Retina (tissue), 1 donor: ENCODE measurements at places on chromosomes 5 and 9.

DNA sequence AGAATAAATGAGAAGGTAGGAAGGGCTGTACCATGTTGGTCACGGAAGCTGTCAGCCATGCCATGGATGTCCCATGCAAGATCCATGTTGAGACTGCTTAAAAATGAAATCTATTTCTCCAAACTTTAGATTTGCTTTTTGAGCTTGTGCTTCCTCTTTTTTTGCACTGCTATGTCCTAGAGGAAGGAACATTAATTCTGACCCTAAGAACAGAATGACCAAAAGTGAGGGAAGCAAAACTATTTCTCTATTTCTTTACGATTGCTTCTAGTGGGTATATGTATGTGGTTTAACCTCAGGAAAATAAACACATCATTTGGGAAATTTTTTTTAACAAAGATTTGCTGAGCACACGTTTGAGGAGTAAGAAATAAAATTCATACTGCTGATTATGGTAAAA is 84.6 kb downstream of the USP20 start:
- no peak for DNase-seq

DNA sequence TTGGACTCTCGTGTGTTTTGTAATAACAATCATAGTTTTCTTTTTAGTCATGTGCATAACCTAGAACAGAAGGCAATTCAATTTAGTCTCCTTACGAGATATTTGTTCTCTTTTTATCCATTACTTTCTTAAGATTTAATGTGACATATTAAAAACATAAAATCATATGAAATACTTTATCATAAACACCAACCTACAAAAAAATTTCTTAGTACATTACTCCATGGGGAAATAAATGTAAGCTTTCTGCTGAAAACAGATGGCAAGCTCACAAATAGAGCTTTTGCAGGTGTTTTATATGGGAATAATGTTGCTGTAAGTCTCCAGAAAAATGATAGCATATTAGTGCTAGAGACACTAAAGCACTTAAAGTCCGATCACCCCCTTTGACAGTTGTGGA is 1035.2 kb upstream of the ARRDC3 start:
- no peak for DNase-seq

DNA sequence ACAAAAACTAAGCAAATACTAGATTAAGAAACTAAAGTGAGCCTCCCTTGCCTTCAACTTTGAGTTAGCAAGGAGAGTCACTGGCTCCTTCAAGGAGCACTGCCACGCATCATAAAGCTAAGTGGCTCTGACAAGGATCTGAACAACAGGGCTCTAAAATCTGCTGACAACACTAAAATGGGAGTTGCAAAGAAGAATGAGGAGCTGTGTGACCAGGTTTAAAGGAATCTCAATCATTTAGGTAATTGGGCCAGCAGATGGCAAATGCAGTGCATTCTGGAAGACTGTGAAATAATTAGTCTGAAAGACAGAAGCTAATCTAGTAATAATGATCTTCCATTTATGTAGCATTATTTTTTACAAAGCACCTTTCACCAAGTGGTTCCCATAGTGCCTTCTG is 297.0 kb upstream of the TAS2R1 start:
- DNase-seq = peak; percentile 58

DNA sequence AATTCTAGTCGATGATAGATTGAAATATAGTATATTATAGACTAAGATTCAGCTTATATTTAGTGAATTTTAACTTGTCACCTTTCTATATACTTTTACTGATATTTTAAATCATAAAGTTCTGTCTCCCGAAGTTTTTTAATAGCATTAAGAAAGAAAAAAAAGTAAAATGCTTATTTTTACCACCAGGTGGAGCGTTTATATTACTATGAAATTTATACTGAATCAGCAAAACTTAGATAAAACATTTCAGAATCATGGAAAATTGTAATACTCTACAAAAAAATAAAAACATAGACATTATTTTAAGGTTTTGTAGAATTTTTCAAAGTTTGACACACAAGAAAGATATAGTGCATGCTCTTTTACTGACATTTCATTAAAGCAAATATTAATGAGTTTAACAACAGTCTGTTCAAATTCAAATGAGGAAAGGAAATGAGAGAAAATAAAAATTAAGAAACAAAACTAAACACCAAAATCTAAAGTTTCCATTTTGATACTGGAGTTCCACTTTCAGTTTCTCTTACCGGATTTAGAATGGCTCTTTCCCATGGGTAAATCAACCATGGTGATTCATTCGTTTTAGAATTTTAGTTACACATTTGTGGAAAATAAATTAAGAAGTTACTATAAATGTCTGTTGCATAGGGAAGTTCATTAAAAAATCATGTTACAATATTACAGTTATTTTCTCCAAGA is 1035.3 kb downstream of the CDH12 start:
- no peak for DNase-seq

- DNase-seq = no peak
Measured at GRCh38 chr9:129939431-129939830, 103.6 kb downstream of the FNBP1 start.

DNA sequence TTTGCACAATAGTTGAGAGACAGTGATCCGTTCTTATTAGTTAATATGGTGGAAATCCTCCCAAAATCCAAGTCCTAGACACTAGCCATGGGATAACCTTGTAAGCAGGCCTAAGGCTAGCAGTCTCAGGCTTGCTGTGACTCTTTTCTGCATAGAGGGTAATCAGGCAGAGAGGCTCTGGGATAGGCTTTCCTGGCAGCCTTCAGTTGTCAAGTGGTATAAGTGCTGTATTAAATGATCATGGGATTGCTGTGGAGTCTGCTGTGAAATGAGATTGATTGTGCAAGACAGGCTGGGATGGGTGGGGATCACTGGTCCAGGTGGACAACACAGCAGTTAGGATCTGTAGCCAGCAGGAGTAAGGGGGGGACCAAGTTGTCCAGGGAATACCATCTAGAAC is 416.4 kb downstream of the TLE4 start:
- DNase-seq = no peak

DNA sequence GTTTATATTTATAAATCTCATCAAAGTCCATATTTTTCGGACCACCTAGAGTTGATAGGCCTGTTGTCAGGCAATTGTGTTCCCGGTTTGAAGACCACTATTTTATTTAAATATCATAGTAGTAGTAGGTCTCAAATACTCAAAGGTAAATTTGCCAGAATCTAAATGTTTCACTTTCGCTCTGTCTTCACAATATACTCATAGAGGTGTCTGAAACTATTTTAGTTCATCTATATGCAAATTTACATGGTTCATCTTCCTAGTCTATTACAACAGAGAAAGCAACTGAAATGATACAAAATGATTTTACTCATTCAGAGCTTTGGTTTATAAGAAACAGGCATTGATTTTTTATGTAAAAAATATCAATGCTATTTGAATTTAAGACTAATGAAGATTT is 1897.5 kb downstream of the EFNA5 start:
- no peak for DNase-seq

DNA sequence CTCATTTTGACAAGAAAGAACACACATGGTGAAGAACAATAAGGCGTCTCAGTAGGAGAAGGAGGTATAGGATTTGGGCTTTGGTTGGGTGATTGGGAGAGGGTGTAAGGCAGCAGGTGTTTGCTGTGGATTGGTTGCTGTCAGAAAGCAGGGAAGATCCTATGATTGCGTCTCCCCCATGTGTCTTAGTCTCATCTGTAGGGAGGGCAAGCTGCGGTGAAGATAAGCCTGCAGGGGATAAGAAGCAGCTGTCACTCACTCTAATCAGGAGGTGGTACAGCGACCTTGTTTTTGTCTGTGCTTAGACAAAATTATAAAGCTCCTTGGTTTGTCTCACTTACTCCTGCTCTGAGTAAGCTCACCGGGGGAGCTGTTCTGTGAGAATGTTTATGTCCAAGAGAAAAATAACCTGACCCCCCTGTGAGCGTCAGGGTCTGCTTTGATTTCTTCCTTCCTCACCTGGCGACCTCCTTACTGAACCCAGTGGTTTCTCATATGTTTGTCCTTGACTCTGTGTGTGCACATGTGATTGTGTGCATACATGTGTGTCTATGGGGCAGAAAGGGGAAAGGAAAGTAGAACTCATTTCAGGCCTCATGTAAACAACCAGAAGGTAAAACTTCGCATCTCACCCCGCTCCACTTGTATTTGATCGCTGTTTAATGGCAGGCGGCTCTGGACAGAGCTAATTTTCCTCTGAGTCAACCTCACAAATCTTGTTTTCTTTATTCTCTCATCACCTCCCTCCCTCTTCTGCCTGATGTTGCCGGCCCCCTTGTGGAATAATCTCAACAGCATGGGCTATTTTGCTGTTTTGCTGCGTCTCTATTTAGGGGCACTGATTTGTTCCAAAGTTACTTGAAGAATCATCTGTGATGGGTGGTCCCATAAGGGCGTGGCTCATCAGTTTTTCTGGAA is 105.6 kb downstream of the TENT4A start:
- DNase-seq = peak; percentile 29

DNA sequence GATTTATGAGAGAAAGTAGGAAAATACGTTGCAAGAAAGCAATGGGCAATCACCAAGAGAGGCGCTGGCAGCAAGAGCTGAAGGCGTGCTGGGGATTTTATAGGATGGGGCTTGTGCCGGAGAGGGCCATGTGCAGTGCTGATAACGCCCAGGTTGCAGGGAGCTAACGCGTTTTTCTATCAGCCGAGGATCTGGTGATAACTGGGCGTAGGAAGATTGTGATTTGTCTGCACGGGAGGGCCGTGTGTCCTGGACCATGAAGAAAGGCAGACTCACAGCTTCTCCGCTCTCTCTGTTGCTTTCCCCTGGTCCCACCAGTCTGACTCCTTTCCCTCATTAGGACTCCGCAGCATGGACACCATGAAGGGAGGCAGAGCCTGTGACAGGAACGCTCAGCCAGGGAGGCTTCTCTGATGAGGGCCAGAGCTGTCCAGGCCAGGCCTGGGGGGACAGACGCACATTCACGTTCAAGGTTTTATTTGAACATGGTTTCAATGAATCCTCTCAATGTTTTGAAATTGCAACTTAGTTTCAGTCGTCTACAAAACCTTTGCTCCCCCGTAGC is 11.9 kb upstream of the CACNA1B start:
- DNase-seq = no peak

DNA sequence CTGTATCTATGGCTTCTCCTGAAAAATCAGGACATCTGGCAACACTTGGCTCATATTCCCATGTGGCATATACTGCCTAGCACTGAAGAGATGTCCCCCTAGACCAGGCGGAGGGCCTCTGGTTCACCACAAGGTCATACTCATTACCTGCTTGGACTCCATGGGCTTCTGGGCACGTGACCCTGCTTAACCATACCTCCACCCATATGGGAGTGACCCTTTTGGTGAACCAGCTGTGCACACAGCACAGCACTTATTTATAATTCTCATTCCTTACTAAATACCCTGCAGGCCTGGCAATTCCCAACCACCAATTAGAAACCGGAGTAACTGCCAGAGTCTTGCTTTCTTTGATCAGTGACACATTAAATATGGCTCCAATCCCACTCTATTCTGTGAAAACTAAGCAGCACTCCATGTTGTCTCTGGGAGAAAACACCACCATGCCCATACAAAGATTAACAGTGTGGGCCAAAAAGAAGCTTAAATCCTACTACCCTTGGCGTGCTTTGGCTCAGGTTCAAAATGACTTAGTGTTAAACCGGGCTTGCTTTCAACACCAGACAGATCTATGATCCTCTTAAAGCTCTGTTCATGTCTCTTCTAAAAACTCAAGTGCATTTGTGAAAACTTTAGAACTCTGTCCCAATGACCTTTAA is 57.7 kb downstream of the MTMR12 start:
- no peak for DNase-seq

- peak; percentile 70 for DNase-seq
Measured at GRCh38 chr9:126514037-126514821, 99.5 kb upstream of the LMX1B start.

- no peak for DNase-seq
Measured at GRCh38 chr5:81601919-81602318, 149.0 kb downstream of the SSBP2 start.

- DNase-seq = no peak
Measured at GRCh38 chr5:1002836-1003235, 5.8 kb upstream of the NKD2 start.

GRCh38 chr5:11293523-11293922 is 532.5 kb upstream of the DAP start:
- no peak for DNase-seq

DNA sequence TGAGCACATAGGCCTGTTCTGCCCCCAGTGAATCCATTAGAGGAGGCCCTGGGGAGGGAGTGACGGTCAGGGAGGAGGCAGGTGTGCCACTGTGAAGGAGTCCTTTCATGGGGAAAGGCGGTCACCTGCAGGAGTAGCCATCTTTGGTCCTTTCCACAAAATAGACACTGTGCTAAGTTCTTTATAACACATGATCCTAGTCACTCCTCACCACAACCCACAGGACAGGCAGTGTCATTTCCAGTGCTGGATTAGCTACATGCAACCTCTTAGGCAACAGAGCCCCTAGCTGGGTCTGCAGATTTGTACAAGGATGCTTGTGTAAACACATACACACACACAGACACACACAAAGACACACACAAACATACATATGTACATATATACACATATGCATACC is 18.3 kb downstream of the DOCK2 start:
- DNase-seq = no peak

GRCh38 chr5:69484891-69485290 is 7.7 kb upstream of the OCLN start:
- no peak for DNase-seq

DNA sequence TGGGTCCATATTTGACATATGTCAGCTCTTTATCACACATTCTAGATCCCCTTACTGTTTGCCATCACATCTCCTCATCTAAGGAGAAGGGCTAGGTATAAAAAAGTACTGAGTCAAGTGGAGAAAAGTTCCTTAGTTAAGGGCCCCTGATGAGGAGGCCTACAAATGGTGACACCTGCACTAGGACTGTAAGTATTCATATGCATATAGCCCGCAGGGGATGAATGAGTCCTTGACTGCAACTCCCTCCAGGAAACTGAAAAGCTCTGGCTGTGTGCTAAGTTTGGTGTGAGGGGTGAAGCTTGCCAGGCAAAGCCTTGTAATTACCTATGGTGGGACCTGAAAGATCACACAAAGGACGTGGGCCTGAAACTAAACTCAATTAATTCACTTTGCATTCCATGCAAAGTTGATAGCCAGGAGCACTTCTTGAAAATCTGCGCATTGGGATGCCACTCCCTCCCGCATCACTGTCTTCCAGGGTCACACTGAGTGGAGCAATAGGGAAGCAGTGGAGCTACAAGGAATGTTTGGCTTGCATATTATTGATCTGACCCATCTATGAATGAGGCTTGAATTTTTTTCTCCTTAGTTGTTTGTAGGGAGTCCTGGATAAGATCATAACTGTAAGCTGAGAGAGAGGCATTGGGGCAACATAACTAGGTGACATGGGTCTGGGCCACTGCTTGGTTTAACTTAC is 11.9 kb upstream of the EQTN start:
- DNase-seq = no peak
